Nucleus accumbens (tissue), 56 donors: ENCODE measurements at places on chromosomes 3 and 15.

DNA sequence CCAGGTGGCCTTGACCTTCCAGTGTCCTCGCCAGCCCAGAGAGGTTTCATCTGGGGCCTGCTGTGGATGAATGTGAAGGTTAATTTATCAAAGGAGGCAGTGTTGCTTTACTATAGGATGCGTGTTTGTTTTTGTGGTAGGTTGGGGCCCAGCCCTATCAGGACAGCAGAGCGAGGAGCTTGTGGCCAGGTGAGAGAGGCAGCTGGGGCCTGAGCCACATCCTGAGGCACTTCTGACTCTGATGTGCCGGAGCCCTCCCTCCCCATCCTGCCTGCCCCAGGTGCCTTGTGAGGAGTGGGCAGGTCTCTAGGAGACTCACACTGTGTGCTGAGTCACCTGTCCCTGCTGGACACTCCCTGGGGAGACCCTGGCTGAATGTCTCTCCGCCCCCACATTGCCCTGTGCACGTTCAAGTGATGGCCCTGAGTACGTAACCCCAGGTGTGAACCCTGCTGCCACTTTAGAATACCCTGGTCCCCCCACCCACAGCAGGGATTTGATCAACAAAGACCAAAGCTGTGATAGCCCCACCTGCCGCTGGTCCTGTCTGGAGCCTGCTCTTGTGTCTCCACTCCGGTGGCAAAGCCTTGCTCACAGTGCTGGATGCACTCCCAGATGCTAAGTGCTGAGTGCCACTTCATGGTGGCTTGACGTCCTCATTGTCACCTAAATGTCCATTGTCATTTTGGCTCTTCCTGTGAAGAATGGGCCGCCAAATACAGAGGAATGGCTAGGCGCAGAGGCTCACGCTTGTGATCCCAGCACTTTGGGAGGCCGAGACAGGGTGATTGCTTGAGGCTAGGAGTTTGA lies 16.0 kb downstream of the FBLN2 start:
- no peak for DNase-seq

DNA sequence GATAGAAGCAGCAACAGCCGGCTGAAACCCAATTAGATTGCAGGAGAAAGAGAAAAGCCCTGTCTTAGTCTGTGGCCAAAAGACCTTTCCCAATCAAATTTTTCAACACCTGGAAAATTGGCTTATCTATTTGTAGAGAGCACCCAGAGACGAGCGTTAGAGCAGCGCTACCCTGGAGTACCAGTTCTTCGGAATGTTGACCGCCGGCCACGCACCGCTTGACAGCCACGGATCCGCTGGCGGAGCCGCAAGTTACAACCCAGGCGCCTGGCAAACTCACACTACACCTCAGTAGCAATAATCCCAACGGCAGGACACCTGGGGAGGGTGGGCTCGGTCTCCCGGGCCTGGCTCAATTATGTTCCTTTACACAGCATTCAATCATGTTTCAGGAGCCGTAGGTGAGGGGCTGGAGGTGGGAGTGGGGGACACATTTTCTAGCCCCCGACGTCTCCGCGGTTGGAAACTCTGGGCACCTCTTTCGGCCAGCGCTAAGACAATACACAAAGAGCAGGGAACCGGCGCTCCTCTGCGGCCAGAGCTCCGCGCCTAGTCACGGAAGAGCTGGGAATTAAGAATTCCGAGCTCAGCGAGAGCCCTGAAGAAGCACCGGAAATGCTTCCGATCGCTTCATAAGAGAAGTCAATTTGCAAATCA lies 1.2 kb downstream of the MB21D2 start:
- no peak for DNase-seq

DNA sequence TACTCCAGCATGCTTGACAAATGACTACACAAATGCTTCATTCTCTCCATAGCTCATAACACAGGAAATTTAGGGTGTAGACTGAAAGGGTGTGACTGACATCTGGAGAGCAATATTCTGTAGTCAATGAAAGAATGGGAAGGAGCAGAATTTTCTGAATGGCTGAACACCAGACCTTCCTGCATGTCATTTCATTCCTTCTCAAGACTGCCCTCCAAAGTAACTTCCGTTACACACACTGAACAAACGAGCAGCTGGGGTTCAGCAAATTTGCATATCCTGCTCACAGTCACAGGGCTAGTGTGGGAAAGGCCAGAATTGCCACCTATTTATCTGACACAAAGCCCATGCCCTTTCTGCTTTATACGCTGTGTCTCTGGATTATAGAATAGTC lies 325.0 kb upstream of the CFAP20DC start:
- no peak for DNase-seq

DNA sequence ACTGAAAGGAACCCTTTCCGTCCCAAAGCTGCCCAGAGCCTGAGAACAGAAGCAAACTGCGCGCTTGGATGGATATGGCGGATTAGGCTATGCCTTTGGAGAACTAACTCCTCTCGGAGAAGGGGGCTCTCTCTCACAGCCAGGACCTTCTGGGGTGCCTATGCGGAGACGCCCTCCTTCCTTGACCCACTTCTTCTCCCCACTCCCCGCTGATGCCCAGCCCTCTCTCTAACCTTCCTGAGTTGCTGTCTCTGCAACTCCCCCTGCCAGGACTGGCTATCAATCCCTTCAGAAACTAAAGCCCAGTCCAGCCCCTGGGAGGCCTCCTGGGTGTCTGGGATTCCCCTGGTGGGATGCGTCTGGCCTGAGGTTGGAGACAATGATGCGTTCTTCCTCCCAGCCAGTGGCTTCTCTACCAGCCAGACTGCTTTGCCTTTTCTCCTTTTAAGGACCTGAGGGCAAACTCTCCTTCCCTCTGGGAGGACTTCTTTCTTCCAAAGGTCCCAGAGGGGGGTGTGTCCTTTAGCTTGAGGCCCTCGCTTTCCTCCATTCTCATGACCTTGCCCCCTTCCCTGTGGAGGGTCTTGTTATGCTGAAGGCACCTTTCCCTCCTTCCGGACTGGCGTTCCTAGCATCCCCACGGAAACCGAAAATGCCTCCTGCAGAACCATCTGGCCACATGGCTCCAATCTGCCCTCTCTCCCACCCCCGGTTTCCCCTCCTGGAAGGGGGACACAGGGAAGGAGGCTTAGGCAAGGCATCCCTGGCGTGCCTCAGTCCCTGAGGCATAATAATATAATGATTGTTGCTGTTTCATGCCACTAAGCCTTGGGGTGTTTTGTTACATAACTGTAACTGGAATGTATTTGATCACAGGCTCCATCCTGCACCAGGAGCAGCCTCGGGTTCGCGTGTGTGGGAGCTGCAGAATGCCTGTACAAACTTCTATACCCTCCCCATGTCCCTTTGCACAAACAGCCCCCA lies 63.4 kb upstream of the C15orf39 start:
- DNase-seq, result no peak

GRCh38 chr3:63937661-63938651 lies 25.8 kb upstream of the SCAANT1 start:
- no peak for DNase-seq

DNA sequence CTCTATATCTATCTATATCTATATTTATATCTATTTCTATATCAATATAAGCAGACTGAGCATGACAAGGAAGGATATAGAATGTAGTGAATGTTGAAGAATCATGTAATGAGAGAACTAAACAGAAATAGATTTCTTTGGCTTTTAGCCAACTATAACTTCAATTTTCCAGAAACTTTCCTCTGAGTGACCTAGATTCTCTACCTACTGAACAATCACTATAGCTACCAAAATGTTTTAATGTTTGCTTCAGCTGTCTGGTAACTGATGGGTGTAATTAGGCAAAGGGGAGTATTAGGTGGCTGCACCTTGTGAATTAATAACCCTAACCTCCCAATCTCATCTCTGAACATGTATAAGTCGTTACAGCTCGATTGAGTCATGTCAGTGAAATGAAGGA lies 76.4 kb upstream of the ROBO1 start:
- no peak for DNase-seq

- no peak for DNase-seq
These were observed 97.5 kb downstream of the FRMD5 start for GRCh38 chr15:44097552-44097951.

DNA sequence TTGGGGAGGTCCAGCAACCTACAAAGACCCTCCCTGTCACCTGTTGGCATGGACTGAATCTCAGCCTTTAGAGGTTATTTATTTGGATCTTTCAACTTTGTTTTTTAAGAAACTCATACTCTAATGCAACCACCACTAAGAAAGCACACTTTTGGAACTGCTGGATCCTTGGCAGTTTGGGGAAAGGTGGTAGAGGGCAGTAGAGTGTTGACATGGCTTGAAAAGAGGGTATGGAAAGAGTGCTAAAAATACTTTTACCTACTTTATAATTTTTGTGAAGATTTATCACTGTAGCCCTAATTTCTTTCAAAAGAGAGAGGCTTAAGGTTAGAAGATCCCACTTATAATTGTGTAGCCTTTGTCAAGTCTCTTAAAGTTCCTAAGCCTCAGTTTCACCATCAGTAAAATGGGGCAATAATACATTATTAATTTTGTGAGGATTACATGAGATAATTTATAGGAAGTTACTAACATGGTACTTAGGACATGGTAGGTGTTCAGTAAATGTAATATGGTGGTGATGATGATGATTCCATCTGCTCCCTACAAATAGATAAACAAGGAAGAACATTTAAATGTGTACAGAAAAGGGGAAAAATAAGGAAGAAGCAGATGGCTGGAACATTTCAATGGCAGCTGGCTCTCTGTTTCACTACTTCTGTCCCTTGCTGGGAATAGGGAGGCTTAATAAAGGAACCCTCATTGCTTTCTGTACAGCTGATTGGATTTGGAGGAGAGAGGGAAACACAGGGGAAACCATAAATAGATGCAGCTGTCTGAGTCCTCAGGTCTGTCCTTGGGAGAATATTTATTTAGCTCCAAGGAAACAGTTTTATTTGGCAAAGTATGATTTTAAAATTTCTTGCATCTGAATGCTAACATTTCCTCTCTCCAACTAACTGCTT lies 208.4 kb upstream of the ADAMTS9 start:
- no peak for DNase-seq

DNA sequence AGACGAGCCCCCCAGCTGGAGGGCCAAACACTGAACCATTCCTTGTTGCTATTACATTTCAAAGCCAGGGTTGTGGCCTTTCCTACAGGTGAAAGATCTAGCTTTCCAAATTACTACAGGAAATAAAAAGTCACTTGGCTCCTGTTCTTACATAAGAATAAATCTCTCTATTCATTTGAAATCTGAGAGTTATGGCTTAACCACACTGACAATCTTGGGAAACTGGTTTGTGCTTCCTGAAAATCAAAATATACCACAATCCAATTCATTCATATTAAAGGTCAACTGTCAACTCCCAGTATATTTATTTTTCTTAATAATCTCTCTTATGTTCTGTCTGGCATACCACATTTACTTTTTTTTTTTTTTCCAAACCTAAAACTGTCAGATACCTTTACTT lies 103.7 kb upstream of the LMOD3 start:
- DNase-seq, result no peak

GRCh38 chr3:16231983-16232382 lies 32.8 kb downstream of the DPH3 start:
- DNase-seq, result no peak

DNA sequence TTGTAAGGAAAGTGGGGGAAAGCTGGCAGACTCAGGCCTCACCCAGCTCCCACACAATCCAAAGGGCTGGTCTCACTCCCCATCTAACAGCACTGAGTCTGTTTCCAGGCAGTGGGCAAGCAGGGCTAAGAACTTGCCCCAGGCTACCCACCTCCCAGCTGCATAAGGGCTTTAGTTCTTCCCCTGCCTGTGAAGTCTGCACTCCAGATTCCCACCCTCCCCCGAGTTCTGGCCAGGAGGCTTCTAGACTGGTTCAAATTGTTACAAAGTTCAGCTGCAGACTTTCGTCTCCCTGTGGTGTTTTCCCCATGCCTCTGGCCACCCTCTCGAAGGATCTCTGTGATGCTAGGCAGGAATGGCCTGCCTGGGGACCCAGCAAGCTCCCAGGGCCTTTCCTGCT lies 11.2 kb downstream of the EHHADH start:
- no peak for DNase-seq

- DNase-seq, result peak; percentile 43
These were observed 36.7 kb downstream of the HMCES start for GRCh38 chr3:129315223-129315997.

- DNase-seq, result no peak
These were observed 60.4 kb downstream of the MLH1 start for GRCh38 chr3:37053753-37054152.

- DNase-seq, result no peak
These were observed 17.5 kb downstream of the RFTN1 start for GRCh38 chr3:16496008-16496407.

DNA sequence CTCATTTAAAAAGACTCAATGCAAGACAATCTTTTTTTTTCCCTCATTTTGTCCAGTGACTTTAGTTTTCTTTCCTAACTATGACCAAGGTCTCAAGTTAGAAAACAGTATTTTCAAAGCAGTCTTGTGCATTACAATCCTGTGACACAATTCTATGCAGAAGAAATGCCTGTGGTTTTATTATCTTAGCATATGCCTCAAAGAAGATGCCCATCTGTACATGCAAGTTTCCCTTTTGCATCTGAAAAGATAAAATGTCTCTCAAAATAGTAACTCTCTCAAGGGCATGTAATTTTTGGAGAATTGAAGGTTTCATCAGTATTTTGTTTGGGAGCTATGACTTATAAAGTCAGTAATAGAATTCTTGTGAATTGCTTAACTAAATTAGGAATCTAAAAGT lies 292.0 kb upstream of the SUCLG2 start:
- DNase-seq, result no peak

- no peak for DNase-seq
These were observed 195.0 kb upstream of the EPHA3 start for GRCh38 chr3:88912294-88912877.

- DNase-seq, result no peak
These were observed 8.4 kb downstream of the MED12L start for GRCh38 chr3:151093905-151094304.

GRCh38 chr3:155859859-155860258 lies 5.6 kb upstream of the SLC33A1 start:
- no peak for DNase-seq

GRCh38 chr3:107421170-107421792 lies 44.0 kb downstream of the CCDC54 start:
- DNase-seq, result no peak

DNA sequence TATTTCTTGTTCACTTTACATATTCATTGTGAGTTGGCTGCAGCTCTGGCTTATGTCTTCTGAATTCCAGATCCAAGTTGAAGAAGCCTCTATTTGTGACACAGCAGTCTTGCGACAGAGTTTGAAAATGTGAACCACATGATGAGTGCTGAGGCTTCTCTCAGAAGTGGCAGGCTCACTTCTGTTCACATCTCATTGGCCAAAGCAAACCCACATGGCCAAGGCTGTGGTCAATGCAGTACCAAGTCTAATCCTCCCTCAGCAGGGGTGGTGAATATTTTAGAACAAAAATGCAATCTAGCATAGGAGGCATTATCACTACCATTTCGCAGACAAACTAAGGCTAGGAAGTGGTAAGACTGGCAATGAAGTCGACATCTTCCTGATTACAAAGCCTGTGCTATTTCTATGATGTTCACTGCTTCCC lies 45.2 kb downstream of the CDCP1 start:
- no peak for DNase-seq

DNA sequence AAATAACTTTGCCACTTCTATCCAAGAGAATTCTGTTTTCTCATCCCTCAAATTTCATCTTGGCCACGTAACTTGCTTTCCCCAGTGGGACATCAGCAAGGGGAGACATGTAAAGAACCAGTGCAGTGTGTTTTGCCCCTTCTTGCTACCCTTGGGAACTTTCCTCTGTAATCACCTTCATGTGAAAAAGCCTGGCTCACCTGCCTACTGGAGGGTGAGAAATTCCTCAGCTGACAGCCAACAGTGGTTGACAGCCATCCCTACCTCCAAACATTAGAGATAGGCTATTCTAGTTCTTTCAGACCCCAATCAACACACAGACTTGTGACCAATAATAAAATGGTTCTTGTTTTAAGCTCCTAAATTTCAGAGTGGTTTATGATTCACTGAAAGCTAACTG lies 333.9 kb upstream of the TBC1D5 start:
- DNase-seq, result no peak

- no peak for DNase-seq
These were observed 22.8 kb downstream of the SLC12A6 start for GRCh38 chr15:34314491-34315490.
